ENCODE measurements at places on chromosomes 1 and 21.

DNA sequence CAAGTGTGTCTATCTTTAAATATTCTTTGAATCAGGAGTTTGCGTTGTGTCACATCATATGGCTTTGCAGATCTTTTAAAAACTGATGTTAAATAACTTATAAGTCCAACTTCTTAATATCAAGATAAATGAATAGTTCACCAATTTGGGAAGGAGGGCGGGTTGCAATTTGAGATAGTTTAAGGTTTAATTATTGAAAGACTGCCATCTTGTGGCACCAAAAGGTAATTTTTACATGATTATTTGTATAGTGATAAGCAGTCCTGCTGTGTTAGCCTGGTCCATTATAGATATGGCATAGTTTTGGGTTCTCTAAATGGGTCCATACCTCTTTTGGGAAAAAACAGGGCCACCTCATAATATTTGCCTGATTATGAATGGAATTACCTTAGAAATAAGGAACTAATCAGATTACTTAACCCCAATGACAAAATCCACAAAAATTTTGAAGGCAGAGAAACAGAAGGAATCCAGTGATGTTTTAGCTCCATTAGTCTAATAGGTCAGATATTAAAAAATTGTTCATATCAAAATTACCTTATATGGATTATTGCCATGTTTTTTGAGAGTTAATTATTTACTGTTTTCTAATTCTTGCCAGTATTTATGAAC lies 64.3 kb downstream of the PRKAA2 start:
- peak; percentile 57 for DNase-seq

DNA sequence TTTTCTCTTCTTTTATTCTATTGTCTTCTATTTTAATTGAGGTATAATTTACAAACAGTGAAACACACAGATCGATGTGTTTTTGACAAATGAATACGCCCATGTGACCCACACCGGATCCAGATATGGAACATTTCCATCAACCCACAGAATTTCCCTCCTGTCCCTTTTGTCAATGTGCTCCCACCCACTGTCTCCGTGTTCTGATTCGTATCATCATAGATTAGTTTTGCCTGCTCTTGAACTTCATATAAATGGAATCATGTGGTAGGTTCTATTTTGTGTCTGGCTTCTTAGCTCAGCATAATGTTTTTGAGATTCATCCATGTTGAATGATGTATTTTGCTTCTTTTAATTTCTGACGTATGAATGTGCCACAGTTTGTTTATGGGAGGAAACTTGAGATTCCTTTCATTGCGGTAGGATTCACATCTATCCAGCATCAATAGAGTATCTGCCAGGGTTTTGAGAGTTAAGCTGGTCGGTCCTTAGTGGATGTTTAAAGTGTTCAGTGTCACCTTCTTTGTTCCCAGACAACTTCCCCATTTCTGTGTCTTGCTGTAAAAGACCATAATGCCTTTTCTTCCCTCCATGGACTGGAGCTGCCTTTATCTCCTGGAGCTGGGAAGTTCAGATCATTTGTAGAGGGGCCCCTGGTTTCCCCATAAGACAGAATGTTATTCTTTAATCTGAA lies 14.7 kb downstream of the NAV1 start:
- DNase-seq, result no peak

GRCh38 chr1:41382480-41383090 lies 21.4 kb downstream of the FOXO6 start:
- no peak for DNase-seq

- no peak for DNase-seq
Measured at GRCh38 chr1:117001254-117001927, at the start of gene CD101. CD101 (plus strand) TSS chr1:117001760; CDS start chr1:117001818, 58 bp downstream.

- no peak for DNase-seq
Measured at GRCh38 chr21:42539342-42539741, 25.7 kb downstream of the SLC37A1 start.

DNA sequence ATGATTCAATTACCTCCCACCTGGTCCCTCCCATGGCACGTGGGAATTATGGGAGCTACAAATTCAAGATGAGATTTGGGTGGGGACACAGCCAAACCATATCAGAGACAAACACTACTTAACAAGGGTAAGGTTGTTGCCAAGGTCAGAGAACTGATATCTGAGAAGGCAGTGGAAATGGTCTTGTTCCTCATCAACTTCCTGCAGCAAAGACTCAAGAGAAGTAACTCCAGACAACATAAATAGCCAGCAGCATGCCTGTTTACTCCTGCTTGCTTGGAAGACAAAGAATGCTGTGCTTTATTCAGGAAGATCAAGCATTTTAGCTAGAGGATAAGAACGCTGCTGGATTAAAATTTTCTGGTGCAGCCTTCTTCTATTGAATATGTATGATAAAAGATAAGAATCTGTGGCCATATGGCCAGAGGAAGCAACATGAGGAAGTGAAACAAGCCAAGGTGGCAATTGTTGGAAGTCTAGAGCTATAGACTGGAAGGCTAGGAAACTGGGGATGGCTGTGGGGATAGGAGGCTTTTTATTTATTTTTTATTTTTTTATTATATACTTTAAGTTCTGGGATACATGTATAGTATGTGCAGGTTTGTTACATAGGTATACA lies 36.4 kb downstream of the DDAH1 start:
- no peak for DNase-seq

DNA sequence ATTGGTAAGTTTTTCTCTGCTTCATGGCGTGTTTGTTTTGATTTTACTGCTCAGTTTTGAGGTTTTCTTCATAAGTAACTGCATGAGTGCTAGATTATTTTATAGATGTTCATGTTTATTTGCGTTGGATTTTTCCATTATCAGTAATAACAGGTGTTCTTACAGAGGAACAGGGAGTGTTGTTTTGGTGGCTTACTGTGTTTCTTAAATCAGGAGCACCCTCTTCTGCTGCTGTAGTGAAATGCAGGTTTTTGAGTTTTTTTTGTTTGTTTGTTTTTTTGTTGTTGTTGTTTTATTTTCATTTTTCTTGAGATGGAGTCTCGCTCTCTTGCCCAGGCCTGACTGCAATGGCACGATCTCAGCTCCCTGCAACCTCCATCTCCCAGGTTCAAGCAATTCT lies 32.6 kb downstream of the CTBS start:
- DNase-seq, result peak; percentile 8

DNA sequence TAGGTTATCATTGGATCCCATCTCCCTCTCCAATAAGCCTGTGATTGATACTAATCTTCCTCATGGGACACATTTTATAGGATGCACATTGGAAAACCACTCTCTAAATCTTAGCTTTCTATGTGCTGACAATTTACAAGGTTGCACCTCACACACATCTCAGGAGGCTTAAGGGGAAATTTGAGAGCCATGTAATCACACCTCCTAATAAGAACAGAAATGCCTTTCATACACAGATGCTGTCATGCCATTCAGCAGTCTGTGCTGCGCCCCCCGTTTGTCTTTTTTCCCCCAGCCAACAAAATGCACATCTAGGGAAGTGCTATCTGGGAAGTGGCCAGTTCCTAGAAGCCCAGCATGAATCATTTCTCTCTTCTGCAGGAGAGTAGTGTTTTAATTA lies 154.5 kb downstream of the ST6GALNAC5 start:
- no peak for DNase-seq

- no peak for DNase-seq
Measured at GRCh38 chr1:60664086-60664625, 418.2 kb upstream of the NFIA start.

DNA sequence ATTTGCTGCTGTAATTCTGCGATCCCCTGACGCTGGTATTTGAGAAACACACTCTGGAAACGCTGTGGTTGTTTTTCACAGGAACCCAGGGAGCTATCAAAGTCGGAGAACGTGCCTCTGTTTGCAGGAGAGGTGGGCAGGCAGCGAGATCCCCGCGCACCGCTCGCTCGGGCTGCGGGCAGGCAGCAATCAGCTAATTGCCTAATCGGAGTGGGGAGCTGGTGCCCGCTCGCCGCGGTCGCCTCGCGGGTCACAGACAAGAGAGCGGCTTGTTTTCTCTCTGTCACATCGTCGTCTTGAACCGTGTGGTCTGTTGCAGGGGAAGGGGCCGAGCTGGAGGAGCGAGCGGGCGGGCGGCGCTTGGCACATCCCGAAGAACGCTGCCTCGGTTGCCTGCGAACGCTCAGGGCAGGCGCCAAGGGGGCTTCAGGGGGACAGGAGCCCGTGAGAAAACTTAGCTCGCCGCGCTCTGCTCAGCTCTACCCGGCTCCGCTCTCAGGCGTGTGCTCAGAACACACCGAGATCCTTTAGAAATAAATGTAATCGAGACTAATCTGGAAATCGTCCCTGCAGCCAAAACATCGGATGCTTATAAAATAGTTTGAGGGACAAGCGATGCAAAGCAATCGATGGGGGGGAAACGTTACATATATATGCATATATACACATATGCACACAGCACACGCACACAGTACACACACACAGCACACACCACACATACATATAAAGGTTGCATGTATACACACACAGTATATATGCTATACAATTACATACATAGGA lies 93.6 kb upstream of the SMYD2 start:
- no peak for DNase-seq

- no peak for DNase-seq
Measured at GRCh38 chr1:235138821-235139220, 10.2 kb upstream of the TOMM20 start.

GRCh38 chr1:230501242-230501641 lies 75.1 kb upstream of the PGBD5 start:
- no peak for DNase-seq

- DNase-seq, result no peak
Measured at GRCh38 chr1:170864238-170864637, 71.1 kb upstream of the MROH9 start.

DNA sequence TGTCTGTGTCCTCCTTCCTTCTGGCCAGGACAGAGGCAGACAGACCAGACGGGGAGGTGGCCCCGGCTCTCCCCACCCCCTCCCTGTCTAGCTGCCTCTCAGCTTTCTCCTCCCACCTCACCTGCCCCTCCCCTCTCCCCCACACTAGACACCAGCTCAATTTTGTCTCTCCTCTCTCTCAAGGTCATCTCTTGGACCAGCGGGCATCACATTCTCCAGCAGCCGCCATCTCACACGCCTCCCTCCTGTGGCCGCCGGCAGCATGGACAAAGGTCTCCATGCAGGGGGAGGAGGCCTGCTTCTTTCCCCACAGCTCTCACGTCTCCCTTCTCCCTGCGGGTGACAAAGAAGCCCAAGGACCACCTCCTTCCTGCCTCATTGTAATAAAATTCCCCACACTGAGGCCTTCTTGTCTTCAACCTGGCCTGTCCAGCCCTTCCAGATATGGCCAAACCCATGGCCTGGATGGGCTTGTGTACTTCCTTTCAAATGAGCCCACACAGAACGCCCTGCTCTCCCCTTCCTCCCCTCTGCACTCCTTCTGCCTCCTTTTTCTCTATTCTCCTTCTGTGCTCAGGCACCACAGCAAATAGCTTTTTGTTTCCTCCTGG lies 14.6 kb downstream of the OPTC start:
- no peak for DNase-seq

DNA sequence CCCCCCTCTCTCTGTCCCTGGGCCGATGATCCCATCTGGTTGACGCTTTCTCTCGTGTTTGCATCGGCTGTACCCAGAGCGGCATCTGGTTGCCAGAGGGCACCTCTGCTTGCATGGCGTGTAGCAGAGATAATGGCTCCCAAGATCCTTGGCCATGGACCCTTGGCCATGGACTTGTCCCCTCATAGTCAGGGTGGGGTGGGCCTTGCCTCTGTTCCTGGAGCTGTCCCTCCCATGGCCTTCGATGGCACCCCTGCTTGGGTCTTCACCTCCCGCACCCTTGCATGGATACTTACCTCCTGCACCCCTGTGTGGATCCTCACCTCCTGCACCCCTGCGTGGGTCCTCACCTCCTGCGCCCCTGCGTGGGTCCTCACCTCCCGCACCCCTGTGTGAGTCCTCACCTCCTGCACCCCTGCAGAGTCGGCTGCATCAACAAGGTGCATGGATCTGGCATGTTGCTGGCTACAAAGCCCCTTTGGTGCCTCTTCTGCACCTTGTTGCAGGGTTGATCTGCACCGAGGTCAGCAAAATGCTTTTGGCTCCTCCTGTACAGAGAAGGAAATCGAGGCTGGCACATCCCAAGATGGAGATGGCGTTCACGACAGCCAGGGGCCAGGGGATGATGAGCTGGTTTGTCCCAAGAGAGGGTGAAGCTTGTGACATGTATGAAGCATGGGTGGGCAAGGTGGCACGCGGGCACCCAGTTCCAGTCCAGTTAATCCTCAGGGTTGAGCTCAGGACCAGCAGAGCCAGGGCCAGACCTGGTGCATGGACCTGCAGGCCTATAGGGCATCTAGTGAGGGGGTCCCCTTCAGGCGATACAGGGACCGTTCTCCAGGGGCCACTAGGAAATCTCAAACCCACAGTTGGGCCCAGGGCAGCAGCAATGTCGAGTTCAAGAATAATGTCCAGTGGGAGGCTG lies 46.1 kb upstream of the C1orf174 start:
- DNase-seq, result no peak

DNA sequence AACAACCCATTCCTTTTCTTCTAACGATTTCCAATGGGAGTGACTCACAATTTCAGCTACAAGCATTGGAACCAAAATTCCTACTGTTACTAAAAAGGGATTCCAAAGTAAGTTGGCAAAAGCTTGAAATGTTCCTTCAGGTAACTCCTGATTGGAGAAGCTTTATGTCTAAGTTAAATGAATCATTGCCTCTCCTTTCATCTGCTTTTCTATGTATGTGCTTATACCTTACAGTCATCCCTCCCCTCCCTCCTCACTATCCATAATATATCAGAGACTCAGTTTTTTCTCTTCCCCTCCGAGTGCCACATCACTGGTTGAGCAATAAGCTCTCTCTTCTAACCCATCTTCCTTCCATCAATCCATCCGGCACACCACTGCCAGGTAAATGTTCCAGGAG lies 86.8 kb downstream of the TIAM1 start:
- no peak for DNase-seq

DNA sequence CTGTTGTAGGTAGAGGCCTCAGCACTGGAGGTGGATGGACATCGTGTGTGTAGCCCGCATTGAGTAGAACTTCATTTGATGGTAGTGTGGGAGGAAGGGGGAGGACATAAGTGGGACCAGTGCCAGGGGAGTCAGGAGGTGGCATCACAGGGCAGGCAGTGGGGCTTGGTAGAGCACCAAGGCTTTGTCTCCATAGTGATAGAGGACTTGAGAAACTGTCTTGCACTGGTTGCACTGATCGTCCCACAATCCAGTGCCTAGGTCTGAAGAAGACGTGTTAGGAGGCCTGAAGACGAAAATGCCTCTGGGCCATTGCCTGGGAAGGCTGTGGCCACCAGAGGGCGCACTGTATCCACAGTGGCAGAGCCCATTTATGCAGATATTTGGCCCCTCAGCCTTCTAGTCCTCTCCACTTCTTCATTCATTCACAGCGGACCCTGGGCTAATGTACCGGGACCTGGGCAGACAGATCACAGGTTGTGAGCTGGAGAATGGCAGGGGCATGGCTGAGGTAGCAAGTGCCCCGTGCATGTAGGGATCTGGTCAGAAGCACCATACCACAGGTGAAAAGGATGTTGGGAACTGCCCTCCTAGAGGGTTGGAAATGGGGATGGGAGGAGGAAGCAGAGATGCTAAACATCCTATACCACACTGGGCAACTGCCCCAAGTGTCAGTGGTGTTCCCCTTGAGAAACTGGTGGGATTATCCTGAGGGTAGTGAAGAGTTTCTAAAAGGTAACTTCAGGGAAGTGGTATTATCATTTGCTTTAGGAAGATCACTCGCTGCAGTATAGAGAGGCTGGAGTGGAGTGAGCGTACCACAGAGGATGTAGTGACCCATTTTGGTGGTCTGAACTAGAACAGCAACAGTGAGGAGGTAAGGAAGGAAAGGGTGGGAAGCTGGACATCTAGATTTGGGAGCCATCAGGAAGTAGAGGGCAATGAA lies 95.3 kb downstream of the PIK3R3 start:
- DNase-seq, result peak; percentile 90

- DNase-seq, result no peak
Measured at GRCh38 chr1:4022715-4023114, 122.6 kb upstream of the C1orf174 start.

- DNase-seq, result no peak
Measured at GRCh38 chr21:23394458-23394857, 2212.8 kb downstream of the MRPL39 start.
